Motor neuron (in vitro differentiated cells): ENCODE measurements at places on chromosomes 3 and 15. TPM values are rescaled to one million over a fixed set of nuclear protein-coding genes. Genes with fewer than 3 reads are reported as not detected.

Gene AGBL1
- 1.0 TPM in 1 of 2 replicates, not detected in the other for total RNA-seq

Gene CHRD
- 3.7 and 4.1 TPM in 2 replicates for total RNA-seq

Gene CCDC54
- 6.8 and 9.2 TPM in 2 replicates for total RNA-seq

Gene HES1
- 18.3 and 20.1 TPM in 2 replicates for total RNA-seq

Gene CFAP92
- 1.6 and 1.9 TPM in 2 replicates for total RNA-seq

Gene RBPMS2
- 1.3 and 1.6 TPM in 2 replicates for total RNA-seq

Gene CTSH
- 12.1 and 13.4 TPM in 2 replicates for total RNA-seq

Gene ENTPD3
- total RNA-seq, result 0.33 and 0.39 TPM in 2 replicates

Gene MYZAP
- 0.27 and 0.41 TPM in 2 replicates for total RNA-seq

Gene SPSB4
- total RNA-seq, result 23.8 and 24.1 TPM in 2 replicates

Gene PLCH1
- total RNA-seq, result 26.3 and 27.0 TPM in 2 replicates

Gene MAN2C1
- total RNA-seq, result 53.5 and 109 TPM in 2 replicates

Gene CX3CR1
- 0.28 and 0.49 TPM in 2 replicates for total RNA-seq

Gene PLA2G4F
- total RNA-seq, result 0.63 and 1.5 TPM in 2 replicates

Gene MFGE8
- total RNA-seq, result 43.7 and 48.2 TPM in 2 replicates

Gene UPK1B
- 0.16 and 0.23 TPM in 2 replicates for total RNA-seq

Gene CRABP1
- total RNA-seq, result 1,405 and 1,434 TPM in 2 replicates

Gene DISP2
- total RNA-seq, result 6.7 and 9.0 TPM in 2 replicates

Gene FRMD4B
- total RNA-seq, result 13.3 and 13.9 TPM in 2 replicates

Gene SCAPER
- total RNA-seq, result 13.9 and 17.5 TPM in 2 replicates

Gene GOLGA8J
- total RNA-seq, result 0.11 and 0.25 TPM in 2 replicates

Gene CCR1
- total RNA-seq, result 0.10 and 0.22 TPM in 2 replicates

Gene LYZL4
- 0.47 TPM in 1 of 2 replicates, not detected in the other for total RNA-seq

Gene RUVBL1
- 78.8 and 81.8 TPM in 2 replicates for total RNA-seq

Gene FOXB1
- 8.7 and 9.1 TPM in 2 replicates for total RNA-seq

Gene SOX2
- 0.41 TPM in 1 of 2 replicates, not detected in the other for total RNA-seq

Gene IDH2
- total RNA-seq, result 82.2 and 84.5 TPM in 2 replicates

Gene ANKRD28
- total RNA-seq, result 16.2 and 19.2 TPM in 2 replicates

Gene CPNE4
- 1.8 and 3.2 TPM in 2 replicates for total RNA-seq

Gene FRMD5
- 19.5 and 20.0 TPM in 2 replicates for total RNA-seq

Gene AP3B2
- 1.2 TPM in 2 replicates for total RNA-seq

Gene KNL1
- total RNA-seq, result 1.1 and 1.4 TPM in 2 replicates

Gene PLSCR2
- total RNA-seq, result not detected in 2 replicates

Gene PPP2R3A
- total RNA-seq, result 20.7 and 20.8 TPM in 2 replicates

Gene CCDC80
- 0.60 and 1.3 TPM in 2 replicates for total RNA-seq

Gene FETUB
- not detected in 2 replicates for total RNA-seq

Gene COMMD4
- total RNA-seq, result 16.9 and 20.1 TPM in 2 replicates

Gene MAPKBP1
- total RNA-seq, result 15.0 and 17.6 TPM in 2 replicates

Gene CNTN4
- 18.3 and 20.4 TPM in 2 replicates for total RNA-seq

Gene TRAT1
- total RNA-seq, result not detected in 2 replicates

Gene SLC22A13
- total RNA-seq, result 0.45 and 0.94 TPM in 2 replicates

Gene CYP11A1
- total RNA-seq, result 2.3 and 3.1 TPM in 2 replicates

Gene TNNC1
- total RNA-seq, result 0.71 and 2.7 TPM in 2 replicates

Gene NXPE3
- 14.3 and 20.5 TPM in 2 replicates for total RNA-seq

Gene ZNF662
- total RNA-seq, result 1.9 and 3.1 TPM in 2 replicates

Gene TADA3
- 40.6 and 42.0 TPM in 2 replicates for total RNA-seq

Gene ARHGAP11A
- total RNA-seq, result 1.7 and 3.2 TPM in 2 replicates

Gene KIF9
- total RNA-seq, result 9.8 and 11.0 TPM in 2 replicates

Gene PPP1R14D
- total RNA-seq, result not detected in 2 replicates

Gene MAP2K5
- 15.7 and 15.9 TPM in 2 replicates for total RNA-seq

Gene ZNF660
- 6.3 and 9.1 TPM in 2 replicates for total RNA-seq

Gene ADCY5
- 0.49 and 1.7 TPM in 2 replicates for total RNA-seq

Gene CHDH
- 0.27 and 0.41 TPM in 2 replicates for total RNA-seq

Gene C2CD4A
- total RNA-seq, result 10.7 and 11.9 TPM in 2 replicates

Gene P2RY1
- 2.2 and 2.5 TPM in 2 replicates for total RNA-seq

Gene ALDH1A2
- 0.21 and 0.49 TPM in 2 replicates for total RNA-seq

Gene CMTM7
- 18.7 and 22.1 TPM in 2 replicates for total RNA-seq

Gene MCTP2
- 0.11 and 0.50 TPM in 2 replicates for total RNA-seq

Gene TTC21A
- total RNA-seq, result 4.9 and 9.6 TPM in 2 replicates

Gene DET1
- total RNA-seq, result 5.7 and 8.0 TPM in 2 replicates
